ENCODE measurements at places on chromosomes 13 and 19.

GRCh38 chr19:12695096-12695495 lies 1.3 kb downstream of the FBXW9 start:
- no peak for DNase-seq

GRCh38 chr19:57103573-57104277 lies 16.1 kb upstream of the USP29 start:
- DNase-seq, result no peak

- no peak for DNase-seq
Observed at GRCh38 chr19:28595722-28596480, 617.0 kb downstream of the UQCRFS1 start.

DNA sequence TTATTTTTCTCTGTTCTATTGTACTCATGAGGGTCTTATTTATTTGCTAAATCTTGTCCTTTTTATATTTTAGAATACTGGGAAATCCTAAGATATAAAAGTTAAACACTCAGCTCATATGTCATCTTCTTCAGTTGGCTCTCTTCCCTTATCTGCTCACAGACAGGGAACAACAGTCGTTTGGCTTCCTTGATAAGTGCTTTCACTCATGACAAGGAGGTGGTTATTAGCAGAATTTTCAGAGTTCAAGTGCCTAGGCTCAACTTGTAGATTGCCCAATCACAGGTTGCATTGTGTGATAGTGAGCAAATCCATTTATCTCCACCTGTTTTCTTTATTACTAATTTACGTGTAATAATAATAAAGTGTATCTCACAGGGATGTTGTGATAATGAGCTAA lies 620.3 kb upstream of the PCDH20 start:
- no peak for DNase-seq

- no peak for DNase-seq
Observed at GRCh38 chr13:44487989-44488388, 88.1 kb downstream of the TSC22D1 start.

DNA sequence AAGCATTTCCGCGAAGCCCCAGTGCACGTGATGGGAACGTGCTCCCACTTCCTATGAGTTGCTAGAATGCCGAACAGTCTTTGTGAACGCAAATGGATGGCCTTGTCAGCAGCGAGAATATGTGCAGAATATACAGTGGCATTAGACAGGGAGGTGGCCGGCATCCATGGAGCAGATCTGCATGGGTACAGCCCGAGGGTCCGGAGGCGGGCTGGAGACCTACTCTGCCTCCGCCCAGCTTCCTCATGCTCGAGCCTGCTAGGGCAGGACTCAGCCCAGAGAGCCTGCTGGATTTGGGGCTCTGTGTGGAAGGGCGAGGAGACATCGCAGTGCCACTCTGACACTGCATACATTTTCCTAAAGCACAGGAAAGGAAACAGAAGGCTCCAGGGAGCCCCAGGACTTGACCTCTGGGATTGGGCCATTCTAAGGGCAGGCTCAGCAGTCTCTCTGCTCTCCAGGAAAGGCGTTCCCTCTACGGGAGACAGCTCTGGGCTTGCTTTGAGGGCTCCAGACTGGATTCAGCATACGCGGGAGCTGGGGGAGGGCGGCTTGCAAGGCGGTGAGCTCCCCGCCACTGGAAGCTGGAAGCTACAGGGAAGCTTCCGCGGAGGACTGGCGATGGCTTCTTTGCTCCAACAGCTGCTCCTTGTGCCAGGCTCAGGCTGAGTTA lies 55.9 kb upstream of the UQCRFS1 start:
- no peak for DNase-seq

- DNase-seq, result no peak
Observed at GRCh38 chr19:3193256-3194105, 7.8 kb downstream of the NCLN start.

GRCh38 chr13:100751826-100752225 lies 77.2 kb upstream of the TMTC4 start:
- DNase-seq, result no peak

- no peak for DNase-seq
Observed at GRCh38 chr13:27450921-27451471, 632 bp upstream of the MTIF3 start.

DNA sequence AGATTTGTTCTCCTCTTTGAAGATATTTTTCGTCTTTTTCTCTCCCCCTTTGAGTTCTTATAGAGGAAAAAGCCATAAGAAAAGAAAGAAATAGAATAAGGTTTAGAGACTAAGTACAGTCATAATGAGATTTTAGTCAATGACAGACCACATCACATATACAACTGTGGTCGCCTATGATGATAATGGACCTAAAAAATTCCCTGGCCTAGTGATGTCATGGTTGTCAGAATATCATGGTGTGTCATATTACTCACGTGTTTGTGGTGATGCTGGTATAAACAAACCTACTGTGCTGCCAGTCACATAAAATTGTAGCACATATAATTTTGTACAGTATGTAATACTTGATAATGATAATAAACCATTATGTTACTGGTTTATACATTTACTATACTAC lies 1096.1 kb downstream of the OLFM4 start:
- DNase-seq, result no peak

DNA sequence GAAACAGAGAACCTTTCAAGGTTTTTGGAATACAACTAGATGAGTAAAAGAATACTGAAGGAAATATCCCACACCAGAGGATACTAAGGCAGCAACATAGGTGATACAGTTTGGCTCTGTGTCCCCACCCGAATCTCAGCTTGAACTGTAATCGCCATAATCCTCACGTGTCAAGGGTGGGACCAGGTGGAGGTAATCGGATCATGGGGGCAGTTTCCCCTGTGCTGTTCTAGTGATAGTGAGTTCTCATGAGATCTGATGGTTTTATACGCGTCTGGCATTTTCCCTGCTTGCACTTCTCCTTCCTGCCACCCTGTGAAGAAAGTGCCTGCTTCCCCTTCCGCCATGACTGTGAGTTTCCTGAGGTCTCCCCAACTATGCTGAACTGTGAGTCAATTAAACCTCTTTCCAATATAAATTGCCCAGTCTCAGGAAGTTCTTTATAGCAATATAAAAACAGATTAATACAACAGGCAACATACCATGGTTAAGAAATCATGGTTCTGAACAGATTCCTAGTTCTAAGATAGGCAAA lies 97.0 kb downstream of the ABCC4 start:
- no peak for DNase-seq

DNA sequence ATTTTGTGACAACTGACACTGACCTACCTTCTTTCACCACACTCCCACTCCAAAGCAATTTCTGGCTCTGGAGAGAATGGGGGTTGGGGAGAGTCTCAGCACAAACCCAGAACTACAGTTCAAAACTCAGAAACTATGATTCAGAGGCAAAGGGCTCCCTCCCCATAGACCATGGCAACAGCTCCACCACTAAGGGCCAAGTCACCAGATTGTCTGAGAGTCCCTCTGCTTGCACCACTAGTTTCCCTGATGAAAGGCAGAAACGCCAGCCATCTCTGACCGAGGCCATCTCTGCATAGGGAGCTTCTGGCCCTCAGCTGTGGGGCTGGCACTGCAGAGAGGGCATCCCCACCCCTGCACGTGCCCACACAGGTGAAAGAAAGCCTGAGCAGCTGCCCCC lies 112.4 kb upstream of the VSTM2B start:
- DNase-seq, result no peak

DNA sequence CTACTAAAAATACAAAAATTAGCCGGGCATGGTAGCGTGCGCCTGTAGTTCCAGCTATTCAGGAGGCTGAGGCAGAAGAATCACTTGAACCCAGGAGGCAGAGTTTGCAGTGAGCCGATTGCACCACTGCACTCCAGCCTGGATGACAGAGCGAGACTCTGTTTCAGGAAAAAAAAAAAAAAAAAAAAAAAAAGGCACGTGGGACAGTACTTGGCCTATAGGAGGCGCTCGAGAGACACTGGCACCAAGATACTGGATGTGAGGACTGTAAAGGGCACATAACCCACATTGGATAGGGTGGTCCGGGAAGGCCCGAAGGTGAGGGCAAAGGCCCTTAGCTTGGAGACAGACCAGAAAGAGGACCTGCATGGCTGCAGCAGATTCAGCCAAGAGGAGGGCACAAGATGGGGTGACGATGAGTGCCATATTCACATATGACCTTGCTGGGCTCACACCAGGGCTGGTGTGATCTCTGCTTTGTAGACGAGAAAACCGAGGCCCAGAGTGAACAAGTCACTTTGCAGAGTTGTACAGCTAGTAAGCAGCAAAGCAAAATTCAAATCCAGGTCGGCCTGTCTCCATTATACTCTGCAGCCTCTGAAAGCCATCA lies 89.4 kb downstream of the DPF1 start:
- DNase-seq, result peak; percentile 25

GRCh38 chr13:104691767-104692467 lies 1625.7 kb upstream of the SLC10A2 start:
- DNase-seq, result no peak

DNA sequence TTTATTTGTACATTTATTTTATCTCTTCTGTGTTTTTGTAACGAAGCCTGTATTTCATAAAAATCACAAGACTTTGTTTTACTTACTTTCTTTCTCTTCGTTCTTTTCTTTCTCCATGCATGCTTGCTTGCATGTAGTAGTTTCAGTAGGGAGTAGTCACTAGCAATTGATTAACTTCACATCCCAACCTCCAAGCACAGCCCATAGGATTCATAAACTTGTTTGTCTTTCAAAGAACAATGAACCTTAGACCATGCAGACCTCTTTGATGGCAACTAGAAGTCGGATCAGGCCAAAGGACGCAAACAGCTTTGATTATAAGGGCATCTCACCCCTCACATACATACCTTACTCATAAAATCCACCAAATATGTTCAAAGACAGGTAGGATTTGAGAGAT lies 3.1 kb upstream of the PRR20A start:
- DNase-seq, result no peak

DNA sequence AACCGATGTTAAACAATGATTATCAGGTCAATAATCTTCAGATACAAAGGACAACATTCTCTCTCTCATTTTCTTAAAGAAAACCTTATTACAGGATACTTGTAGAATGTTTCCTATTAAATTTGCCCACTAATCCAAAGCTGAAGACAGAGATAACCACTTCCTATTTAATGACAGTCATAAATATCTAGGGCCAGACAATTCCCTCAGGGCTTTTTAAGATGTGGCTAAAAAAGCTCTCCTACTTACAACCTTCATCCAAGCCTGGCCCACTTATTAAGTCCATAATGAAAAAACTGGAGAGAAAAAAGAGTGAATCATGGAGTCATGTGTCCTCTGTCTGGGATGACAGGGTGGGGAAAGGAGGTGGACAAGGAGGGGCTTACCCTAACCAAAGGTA lies 235.9 kb downstream of the KLF12 start:
- no peak for DNase-seq

Measured in Panc1 (cell line).